ENCODE measurements at places on chromosomes 2 and 18.

DNA sequence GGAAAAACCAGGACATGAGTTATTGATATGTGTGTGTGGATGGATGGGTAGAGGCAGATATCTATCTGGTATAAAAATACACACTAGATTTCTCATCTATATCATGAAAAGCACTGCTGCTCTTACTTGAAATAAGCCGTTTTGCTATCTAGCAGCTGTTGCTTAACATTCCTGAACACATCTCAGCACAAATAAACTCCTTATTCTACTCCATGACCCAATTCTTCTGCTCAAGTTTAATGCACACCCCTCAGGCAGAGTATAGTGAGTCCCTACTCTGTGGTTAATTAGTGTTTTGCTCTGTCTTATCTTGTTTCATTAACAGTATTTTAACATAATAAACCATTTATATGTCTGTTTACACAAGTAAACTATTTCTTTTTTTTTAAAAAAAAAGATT lies 134.2 kb downstream of the CBLN2 start:
- no peak for DNase-seq

DNA sequence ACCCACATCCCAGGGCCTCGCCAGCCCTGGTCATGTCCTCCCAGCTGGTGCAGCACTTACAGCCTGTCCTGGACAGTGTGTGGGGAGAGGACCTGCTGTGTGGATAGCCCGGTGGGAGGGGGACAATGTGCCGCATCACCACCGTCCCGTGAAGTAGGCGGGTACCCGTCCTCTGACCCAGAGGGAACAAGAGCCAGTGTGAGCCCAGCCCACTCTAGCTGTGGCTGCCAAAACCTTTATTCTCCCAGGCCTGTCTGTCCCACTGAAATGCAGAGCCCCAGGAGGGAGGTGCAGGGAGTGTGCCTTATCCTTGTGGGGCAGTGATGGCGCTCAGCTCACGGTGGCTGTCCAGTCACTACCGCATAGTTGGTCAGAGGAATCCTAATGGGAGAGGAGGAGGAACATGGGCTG lies 1.7 kb downstream of the TRAF3IP1 start:
- no peak for DNase-seq

GRCh38 chr18:10054366-10054765 lies 140.6 kb downstream of the VAPA start:
- DNase-seq: no peak

DNA sequence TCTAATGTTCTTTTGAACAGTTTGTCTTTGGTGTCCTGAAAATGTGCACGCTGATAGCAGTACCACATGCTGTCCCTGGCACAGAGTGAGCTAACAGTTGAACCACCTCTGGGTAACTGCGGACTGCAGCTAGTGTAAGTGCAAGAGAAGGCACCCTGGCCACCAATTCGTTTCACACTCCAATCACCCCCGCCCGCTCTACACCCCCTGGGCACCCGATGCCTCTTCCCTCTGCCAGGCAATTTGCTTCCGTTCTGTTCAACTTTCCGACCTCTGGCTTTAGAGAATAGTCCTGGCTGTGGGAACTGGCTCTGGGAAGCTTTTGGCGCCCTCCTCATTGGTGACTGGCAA lies 1.4 kb downstream of the DOCK10 start:
- DNase-seq: peak; percentile 39

- no peak for DNase-seq
Measured at GRCh38 chr2:169891593-169892298, 64.5 kb downstream of the UBR3 start.

DNA sequence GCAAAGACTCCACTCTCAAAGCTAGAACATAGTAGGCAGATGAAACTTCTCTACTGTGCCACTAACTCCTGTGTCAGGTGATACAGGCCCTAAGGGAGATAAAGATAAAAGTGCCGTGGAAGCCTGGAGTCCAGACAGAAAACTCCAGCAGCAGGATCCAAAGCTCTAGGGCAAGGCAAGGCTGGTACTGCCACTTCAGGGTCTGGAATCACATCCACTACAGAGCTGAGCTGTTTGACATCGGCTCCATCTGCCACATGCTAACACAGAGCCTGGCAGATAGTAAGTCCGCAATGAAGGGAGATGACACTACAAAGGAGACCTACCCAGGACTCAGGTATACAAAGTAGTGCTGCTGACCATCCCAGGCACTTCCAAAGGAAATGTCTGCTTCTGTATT lies 34.4 kb downstream of the EPG5 start:
- no peak for DNase-seq

- no peak for DNase-seq
Measured at GRCh38 chr18:51610481-51610880, 413.0 kb upstream of the MEX3C start.

DNA sequence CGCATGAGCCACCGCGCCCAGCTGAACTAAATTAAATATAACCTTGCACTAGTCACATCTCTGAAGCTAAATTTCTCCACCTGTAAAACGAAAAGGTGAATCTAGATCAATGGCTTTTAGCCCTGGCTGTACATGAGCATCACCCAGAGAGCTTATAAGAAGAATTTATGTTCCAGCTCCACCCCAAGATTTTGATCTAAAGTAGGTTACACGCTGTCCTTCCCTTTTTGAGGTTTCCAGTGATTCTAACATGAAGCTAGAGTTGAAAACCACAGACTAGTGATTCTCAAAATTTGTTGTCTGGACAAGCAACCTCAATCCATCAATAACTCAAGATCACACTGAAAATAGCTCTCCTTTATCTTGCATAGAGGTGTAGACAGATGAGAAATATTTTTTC lies 208.8 kb upstream of the CRIM1 start:
- no peak for DNase-seq

DNA sequence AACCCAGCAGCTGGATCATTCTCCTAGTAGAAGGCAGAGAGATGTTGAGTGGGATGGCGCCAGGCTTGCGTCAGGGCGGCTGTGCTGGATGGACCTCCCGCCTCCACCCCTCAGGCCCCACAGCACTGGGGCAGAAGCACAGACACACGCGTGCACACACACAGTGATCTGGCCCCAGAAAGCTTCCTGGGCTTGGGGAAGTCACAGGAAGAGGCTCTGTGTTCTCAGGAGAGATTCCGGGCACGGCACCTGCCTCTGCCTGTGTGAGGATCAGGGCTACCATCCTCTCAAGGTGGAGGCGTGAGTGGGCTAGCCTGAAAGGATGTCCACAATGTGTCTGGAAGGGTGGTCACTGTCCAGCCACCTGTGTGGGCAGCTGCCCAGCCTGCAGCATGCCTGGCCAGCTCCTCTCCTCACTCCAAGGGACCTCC lies 229.8 kb upstream of the HS6ST1 start:
- DNase-seq: no peak

DNA sequence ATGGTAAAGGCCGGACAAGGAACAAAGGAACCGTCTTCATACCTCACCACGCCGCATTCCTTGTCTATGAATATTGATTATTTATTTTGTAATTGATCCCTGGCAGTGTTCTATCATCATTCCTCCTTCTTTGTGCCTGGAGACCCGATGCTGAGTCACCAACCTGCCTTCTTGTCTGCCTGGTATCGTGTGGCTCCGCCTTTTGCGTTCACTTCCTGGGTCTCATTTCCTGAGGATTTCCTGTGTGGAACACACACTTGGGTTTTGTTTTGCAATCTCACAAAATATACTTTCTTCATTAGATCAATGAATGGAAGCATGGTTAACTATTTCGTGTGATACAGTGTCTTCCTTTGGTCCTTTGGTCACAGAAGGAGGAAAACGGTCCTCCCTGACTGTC lies 95.5 kb upstream of the SNTG2 start:
- DNase-seq: no peak

Measured in GM03348 (cell line).